ENCODE measurements at places on chromosomes 6 and 20. TPM values are rescaled to one million over a fixed set of nuclear protein-coding genes. Genes with fewer than 3 reads are reported as not detected.

The C20orf96 gene
- 10.2 TPM for total RNA-seq

The ZBTB46 gene
- total RNA-seq: 17.9 TPM

The MBOAT1 gene
- 12.4 TPM for total RNA-seq

The THEMIS gene
- 0.72 TPM for total RNA-seq

The CST2 gene
- not detected for total RNA-seq

The BTBD3 gene
- total RNA-seq: 21.8 TPM
